Naive thymus-derived CD8-positive, alpha-beta T cell (primary cell): ENCODE measurements at places on chromosomes 7 and 10.

DNA sequence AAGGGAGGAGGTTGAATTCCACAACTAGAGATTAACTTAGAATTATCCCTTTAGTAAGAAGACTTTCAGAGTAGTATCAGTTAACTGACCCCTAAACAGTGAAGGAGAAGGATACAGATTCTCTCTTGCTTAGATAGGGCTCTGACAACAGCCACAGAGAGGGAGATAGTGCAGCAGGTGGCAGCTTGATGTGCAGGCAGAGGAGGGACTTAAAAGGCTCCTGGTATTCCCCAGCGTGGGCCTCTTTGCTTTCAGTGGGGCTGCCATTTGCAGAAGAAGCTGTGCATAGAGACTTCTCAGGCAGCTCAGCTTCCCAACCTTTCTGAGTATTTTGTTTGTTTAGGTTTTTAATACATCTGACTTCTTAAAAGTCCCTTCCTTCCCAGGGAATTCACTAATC, 16.0 kb downstream of the FZD1 start:
- DNase-seq = no peak

- no peak for DNase-seq
These were observed 1.0 kb upstream of the PRKAR2B start for GRCh38 chr7:107043491-107043890.

- DNase-seq = no peak
These were observed 140.0 kb downstream of the ITGB8 start for GRCh38 chr7:20470726-20471125.

DNA sequence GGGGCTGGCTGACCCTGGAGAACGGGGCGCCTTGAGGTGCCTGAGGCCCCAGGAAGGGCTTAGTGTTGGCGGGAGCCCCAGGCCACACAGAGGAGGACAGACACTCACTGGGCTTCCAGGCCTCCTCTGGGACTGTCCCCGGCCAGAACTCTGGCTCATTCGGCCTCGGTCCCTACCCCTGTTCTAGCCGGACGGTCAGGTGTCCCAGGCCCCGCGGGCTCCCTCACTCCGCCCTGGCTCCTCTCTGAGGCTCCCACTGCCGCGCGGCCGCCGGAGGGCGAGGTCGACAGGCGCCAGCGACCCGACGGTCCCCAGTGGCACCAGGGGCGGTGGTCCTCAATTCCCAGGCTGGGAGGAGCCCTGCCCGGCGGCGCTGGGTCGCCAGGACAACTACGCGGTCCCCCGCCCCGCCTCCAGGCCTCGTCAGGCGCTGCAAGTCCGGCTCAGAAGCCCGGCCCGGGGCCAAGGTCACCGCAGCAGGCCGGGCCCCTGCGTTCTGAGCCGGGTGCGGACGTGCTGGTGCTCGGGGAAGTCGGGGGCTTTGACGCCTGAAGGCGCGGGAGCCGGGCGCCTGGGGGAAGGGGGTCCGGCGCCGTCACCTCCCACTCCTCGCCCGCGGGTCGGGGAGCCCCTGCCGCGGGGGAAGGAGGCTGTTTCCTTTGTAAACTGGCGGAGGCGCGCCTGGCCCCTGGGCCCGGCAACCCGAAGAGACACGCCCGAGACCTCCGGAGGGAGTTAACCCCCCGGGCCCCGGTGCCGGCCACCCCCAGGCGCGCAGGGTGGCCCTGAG, 1.1 kb upstream of the PWWP2B start:
- no peak for DNase-seq
